ENCODE measurements at places on chromosomes 2 and 18.

- DNase-seq, result peak; percentile 28
Observed at GRCh38 chr2:66201242-66201641, 233.7 kb upstream of the MEIS1 start.

GRCh38 chr18:5738526-5738925, 156.8 kb downstream of the TMEM200C start:
- DNase-seq, result no peak

DNA sequence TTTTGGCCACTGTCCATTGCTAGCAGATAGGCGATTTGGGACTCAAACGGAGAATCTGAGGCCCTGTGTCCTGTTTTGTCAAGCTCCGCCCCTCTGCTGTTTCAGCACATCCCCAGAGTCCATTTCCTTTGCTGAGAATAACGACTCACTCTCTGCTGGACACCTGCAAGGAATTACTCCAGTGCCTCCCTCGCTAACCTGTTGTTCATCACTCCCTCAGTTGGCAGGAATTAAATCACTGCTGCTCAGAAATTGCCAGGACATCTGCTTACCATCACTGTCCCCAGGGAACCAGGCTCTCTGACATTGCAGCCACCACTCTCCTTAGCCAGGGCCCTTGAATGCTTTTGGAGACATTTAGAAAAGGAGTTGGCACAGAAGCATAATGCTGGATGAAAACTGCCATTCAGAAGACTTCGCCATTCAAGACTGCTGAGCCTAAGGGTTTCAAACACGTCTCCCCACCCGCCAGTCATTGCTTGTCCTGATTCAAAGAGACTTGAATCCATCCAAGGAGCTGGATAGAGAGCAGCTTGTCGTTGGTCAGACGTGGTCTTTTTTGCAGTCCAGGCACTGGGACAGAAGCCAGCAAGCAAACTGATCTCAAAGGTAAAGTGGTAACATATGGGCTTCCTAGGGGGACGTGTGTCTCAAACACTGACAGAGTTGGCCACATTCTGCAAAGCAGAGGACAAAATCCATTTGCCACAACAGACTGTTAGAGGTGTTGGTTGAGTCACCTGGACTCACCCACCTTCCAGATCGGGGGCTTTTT, 155.3 kb downstream of the UXS1 start:
- no peak for DNase-seq

DNA sequence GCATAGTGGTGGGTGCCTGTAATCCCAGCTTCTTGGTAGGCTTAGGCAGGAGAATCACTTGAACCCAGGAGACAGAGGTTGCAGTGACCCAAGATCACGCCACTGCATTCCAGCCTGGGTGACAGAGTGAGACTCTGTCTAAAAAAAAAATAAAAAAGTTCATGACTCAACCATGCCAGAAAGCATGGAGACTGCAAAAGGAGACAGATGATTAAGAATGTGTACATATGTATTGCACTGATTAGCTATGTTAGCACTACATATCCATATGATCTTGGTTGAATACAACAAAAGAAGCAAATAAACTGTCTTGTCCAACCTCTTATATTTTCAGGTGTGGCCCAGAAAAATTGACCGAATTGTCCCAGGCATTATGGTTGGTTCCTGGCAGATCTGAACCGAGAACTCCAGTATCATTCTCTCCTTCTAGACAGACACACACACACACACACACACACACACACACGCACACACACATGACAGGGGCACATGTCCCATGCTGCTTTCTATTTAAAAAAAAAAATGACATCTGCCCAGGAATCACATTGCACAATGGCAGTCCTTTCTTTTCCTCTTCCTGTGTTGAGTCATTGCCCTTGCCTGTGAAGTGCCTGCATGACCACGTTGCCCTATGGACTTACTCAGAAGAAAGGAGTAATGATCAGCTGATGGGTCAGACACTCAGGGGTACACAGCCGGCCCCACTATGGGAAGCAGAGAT, 65.6 kb downstream of the MYCN start:
- no peak for DNase-seq

DNA sequence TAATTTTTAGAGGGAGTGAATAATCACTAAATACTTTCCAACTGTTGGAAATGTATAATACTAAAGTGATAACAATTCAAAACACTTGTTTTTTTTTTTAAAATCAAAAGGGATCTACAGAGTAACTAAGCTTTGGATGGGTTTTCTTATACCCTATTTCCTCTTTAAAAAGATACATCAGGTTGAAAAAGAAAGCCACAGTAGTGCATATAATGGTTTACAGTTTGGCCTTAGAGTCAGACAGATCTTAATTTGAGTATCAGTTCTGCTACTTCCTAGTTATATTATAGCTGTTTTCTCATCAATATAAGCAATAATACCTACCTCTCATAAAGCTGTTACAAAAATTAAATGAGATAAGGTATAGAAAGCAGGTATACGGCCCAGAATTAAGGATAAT, 28.5 kb downstream of the PSME4 start:
- no peak for DNase-seq

DNA sequence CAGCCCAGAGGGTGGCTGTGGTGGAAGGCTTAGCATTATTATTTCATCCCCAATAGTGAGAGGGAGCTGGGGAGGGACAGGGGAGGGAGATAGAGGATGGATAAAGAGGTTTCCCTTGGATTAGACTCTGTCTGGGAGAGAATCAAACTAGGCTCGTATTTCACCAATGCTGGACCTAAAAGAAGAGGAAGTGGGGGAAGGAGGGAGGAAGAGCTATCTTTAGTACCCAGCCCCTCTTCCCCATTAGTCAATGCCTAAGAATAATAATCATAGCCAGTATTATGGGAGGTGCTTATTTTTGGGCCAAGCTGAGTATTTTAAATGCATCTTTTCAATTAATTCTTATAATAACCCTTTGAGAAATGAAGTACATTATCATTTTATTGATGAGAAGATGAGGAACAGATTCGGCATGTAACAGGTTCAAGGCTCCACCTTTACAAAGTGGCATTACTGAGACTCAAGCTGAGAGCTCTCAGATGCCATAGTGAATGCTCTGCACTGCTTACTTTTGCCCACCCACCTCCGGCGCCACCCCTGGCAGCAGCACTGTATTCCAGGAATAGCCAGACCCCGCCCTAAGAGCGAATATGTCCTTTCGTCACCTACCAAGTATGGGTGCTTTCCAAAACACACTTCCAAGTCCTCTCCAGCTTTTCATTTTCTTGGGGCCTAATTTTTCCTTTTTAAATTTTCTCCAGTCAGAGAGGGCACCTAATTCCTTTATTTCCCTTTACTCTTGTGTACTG, 21.0 kb downstream of the PAX8 start:
- DNase-seq, result no peak

GRCh38 chr2:8382485-8382884, 299.4 kb upstream of the ID2 start:
- DNase-seq, result no peak

GRCh38 chr2:166094325-166094724, 33.5 kb downstream of the SCN1A start:
- DNase-seq, result no peak

DNA sequence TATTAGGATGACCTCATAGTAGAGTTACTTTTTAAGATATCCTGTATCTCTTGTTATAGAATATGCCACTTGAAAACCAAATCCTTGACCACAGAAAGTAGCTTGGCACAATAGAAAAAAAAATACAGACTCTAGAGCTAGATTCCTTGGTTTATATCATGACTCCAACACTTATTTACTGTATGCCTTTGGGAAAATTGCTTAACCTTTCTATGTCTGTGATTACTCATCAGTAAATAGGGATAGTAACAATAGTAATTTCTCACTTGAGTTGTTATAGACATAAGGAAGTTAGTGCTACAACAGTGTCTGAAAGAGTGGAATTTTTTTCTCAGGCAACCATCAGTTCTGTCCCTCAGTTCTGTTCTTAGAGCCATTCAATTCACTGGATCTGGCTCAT, 193.8 kb downstream of the GULP1 start:
- no peak for DNase-seq

- no peak for DNase-seq
Observed at GRCh38 chr2:11754700-11755015, 8.2 kb downstream of the LPIN1 start.

DNA sequence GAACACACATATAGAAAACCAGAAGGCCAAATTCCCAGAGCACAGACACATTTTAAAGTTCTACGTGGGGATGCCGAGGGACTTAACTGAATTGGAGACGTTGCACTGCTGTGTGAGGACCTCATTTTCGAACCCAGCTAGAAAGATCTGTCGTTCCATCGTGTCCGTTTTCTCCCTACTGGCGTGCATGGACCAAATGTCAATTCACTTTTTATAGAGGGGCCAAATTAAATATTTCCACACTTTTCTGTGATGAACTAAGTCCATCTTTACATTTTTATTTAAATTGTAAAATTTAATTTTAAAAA, 692 bp upstream of the TSHZ1 start:
- no peak for DNase-seq

DNA sequence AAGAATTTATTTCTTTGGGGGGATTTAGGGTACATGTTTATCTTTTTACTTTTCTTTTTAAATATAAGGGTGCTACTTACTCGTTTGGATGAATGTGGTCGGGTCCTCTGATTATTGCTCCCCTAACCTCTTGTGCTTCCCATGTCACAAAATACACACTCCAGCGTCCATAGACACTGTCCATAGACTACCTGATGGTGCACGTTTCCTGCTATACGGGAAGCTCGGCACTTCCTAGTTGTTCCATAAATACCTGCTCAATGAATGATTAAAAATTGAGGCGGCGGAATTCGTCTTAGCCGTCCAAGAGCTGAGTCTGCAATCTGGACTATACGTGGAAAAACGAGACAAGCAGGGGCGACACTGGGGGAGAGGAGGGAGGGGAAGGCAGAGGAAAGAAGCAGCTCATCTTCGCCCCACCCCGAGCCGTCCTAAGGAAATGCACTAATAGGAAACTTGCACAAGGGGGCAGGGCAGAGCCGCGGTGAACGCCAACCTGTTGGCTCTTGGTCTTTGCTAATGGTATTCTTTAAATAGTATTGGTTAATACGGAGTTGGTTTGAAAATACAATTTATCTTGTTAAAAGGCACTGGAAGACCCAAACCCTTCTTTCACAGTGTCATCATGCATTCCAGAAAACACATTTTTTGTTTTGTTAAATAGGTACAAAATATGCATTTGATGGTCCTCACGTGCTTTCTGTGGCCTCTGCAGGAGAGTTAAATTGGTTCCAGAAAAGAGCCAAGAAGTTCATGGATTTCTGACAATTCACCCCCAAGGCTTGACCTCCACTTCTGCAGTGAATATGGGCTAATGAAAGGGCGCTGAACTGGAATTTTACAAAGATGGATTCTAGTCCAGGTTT, 73.0 kb upstream of the KCTD1 start:
- DNase-seq, result peak; percentile 59

GRCh38 chr2:151238527-151239487, 22.9 kb downstream of the RBM43 start:
- DNase-seq, result peak; percentile 59

DNA sequence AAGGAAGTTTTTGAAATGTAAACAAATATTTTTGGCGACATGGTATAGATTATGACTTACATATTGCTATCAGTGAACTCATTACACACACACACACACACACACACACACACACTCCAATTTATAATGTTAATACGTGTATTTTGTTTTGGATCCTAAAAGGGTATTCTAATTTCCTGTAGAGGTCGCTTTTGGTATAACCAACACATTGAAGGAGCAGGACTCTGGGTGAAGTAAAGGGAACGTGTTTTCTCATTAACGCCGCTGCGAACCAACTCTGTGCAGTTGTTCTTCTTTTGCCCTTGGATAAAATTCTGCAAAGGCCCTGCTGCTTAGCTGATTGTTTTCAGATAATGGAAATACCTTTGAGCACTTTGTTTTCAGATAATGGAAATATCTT, 190.4 kb downstream of the PMAIP1 start:
- DNase-seq, result peak; percentile 51

DNA sequence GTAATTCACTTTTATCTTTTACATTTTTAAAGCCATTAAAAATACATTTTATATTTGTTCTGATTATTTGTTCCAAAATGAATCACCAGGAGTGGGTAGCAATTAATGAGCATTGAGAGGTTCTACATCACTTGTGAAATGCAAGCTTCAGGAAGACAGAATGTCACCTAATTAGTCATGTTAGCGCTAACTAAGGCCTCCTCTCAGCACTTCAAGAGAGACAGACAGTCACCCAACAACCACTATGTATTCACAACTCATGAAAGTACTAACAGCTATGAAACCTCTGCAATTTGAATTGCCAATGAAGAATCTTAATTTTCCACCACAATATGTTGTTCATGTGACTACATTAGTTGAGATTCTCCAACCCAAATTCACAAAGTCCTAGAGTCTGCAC, 611.0 kb downstream of the KCNJ3 start:
- no peak for DNase-seq

DNA sequence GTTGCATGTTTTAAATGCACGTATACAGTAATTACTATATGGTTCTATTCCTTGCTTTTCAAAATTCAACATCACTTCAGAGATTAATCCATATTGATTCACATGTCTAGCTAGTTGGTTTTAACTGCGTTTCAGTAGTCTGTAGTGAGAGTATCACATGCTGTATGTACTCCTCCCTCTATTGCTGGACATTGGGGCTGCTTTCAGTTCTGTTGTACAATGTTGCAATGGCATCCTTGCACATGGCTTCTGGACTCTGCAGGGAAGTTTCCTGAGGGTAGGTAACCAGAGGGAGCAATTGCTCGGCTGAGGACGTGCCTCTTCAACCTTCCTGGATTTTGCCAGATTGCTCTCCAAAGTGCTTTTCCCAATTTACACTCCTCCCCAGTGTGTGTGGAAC, 10.7 kb upstream of the HPCAL1 start:
- DNase-seq, result no peak

- no peak for DNase-seq
Observed at GRCh38 chr2:189657867-189658266, 3.4 kb upstream of the ASNSD1 start.

DNA sequence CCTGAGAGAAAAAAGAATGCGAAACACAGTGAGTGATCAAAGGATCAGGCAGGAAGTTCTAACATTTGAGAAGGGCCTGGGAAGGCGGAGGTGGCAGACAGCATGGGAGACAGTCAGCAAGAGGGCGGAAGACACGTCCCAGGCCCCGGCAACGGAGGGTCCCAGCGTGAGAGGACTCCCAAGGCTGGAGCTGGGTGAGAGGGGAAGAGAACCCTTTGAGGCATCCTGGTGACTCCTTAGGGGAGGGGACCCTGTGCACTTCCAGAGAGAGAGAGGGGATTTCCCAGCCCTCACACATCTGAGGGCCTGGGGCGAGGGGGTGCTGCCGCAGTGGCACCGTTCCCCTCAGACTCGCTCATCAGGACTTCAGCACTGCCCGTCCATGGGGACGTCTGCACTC, 133.4 kb downstream of the RTP5 start:
- no peak for DNase-seq

DNA sequence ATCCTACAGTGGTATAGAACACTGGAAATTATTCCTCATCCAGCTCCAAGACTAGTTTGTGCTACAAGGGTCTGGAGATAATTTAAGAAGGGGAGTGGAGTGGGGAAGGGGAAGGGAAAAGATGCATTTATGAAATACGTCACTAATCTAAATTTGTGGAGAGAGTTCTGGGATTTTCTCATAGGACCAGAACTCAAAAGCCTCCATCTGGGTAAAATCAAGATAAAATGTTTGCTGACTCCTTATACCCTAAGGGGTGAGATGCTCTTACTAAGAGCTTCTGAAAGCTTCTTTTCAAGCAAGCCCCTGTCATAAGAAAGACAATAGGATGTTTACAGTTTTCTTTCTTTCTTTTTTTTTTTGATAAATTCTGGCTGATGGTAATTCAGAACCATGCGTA, 88.5 kb upstream of the RBMS1 start:
- DNase-seq, result no peak

Measured in iPS-NIHi11 (cell line).